ENCODE measurements at places on chromosomes 2 and 18. TPM values are rescaled to one million over a fixed set of nuclear protein-coding genes. Genes with fewer than 3 reads are reported as not detected.
A peak's percentile ranks its signal among the peaks of the same experiment; 100 is the strongest.

GRCh38 chr2:226334981-226335720 is 464.5 kb downstream of the IRS1 start:
- no peak for DNase-seq

Gene SKOR2
- total RNA-seq = not detected

GRCh38 chr2:227406177-227407031 is 18.7 kb upstream of the SCYGR1 start:
- DNase-seq = peak; percentile 89

Gene PLEK
- total RNA-seq = not detected

- DNase-seq = no peak
Observed at GRCh38 chr18:31998880-31999412, 19.7 kb upstream of the RNF125 start.

Gene FOXD4L1
- not detected for total RNA-seq

DNA sequence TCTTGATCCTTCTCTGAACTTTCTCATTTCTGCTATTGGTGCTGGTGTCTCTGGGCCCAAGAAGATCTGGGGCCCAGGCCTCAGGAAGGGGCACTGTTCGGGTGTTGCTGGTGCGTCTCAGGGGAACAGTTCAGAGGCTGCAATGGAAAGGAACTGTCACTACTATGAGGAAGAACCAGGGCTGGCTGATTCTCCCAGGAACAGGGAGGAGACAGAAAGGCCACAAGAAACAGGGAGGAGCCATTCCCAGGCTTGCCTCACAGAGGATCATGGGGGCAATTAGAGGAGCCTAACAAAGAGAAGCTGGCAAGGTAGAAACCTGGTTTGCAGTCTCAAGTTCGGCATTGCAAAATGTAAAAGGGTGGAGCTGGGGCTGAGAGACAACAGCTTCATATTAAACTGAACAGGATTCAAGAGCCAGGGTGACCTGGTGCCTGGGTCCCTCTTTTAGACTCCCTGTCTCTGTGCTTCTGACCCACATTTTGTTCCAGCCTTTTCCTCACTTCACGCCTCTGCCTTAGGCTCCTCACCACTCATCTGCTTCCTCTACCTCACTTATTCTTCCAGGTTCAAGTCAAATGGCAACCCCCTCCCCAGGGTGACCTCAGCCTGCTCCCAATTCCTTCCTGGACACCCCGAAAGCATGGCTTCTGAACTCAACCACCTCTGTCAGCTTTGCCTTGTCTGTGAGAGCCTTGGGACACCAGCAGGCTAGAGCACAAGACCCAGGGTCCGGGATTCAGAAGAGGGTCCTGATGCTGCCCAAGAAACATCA is 58.4 kb downstream of the GYPC start:
- no peak for DNase-seq

GRCh38 chr2:219471476-219472371 is 27.0 kb upstream of the GMPPA start:
- no peak for DNase-seq

- no peak for DNase-seq
Observed at GRCh38 chr2:180247658-180248057, 240.6 kb upstream of the CWC22 start.

Gene EMILIN1
- 7.4 TPM for total RNA-seq

Gene FTCDNL1
- total RNA-seq = 1.3 TPM

GRCh38 chr2:112839407-112840067 is 3.0 kb upstream of the IL1B start:
- DNase-seq = no peak

Gene CACNB4
- total RNA-seq = 1.3 TPM

Gene CHN1
- 19.3 TPM for total RNA-seq

GRCh38 chr2:232321156-232321816 is 57.3 kb upstream of the ALPP start:
- DNase-seq = no peak

DNA sequence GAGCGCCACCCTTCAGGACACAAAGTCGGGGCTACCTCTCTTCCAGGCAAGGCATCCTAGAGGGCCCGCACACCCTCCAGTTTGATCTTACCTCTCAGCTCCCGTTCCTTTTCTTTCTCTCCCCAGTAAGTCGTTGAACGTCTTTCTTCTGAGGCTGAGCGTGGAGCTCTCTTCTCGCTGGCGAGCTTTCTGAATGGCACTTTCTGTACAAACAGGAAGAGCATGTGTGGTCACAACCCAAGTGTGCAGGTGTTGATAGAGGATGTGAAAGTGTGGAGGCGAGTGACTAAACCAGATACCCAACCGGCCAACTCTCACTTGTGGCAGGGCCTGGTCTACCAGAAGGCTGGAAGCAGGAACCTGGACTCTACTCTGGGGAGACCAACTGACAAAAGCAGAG is at the start of gene AFF3:
Gene AFF3, minus strand, starts transcription at position 198 of the 400 bp plus-strand sequence. CDS start 38,136 bp downstream, outside the sequence.
- DNase-seq = no peak

- DNase-seq = no peak
Observed at GRCh38 chr18:29234751-29235150, 1057.8 kb upstream of the CDH2 start.

Gene LIPG
- 196 TPM for total RNA-seq

Data from kidney epithelial cell (primary cell).